ENCODE measurements at places on chromosomes 1 and 21.

- DNase-seq: no peak
Measured at GRCh38 chr21:35335951-35336446, 286.9 kb upstream of the RUNX1 start.

DNA sequence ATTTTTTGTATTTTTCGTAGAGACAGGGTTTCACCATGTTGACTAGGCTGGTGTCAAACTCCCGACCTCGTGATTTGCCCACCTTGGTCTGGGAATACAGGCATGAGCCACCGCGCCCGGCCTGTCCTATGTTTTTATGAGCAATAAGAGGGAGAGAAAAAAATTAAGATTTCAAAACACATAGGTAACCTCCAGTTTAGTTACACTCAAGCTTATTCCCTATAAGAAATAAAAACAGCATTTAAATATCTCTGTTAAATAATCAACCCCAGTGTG, 7.1 kb downstream of the RSBN1 start:
- DNase-seq: no peak

DNA sequence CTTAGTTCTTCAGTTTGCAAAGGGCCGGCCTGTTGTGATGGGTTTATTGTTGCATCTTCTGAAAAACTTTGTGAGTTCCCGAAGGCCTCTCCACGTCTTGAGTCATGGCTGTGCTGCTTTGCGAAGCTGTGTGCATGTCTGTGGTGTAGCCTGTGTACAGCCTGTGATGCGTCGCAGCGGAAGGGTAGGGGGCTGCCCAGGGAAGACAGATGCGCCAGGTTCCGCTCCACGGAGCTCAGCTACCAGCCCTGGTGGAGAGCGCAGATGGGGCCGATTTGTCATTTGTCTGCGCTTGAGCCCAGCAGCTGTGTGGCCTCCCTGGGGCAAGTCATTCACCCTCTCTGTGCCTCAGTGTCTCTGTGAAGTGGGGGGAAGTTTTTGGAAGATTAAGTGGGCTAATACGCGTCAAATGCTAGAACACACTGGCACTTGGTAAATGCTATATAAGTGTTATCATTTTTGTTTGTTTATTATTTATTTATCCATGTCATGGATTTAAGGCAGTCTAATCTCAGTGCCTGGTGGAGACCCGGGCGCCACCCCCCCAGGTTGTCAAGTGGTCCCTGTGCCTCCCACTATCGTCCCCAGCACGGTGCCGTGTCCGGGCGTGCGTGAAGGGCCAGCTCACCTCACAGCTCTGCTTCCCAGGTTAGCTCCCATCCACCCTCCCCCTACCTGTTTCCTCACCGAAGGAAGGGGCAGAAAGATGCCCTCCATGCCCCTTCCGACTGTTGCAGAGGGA, 8.4 kb downstream of the PDE9A start:
- no peak for DNase-seq

DNA sequence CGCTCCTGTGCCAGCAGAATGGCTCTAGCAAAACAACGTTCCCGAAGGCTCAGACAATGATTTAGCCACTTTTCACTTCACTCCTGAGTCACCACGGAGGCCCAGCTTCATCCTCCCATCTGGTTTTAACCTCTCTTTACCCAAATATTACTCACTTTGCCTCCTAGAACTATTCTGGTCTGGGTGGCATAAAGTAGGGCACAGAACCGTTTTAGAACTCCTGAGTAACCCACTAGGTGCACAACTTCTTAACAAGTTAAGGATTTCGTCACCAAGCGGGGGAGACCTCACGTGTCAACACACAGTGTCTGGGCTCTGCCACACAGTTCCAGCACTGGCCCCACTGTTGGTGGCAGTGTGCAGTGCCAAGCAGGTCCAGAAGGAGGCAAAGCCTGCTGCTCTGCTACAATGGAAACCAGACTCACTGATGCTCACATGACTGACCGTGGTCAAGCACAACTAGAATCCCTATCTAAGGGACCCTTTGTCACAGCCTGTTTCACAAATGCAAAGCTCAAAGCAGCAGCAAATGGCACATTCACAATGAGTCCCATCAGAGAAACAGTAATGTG, 121.7 kb downstream of the SIPA1L2 start:
- no peak for DNase-seq

DNA sequence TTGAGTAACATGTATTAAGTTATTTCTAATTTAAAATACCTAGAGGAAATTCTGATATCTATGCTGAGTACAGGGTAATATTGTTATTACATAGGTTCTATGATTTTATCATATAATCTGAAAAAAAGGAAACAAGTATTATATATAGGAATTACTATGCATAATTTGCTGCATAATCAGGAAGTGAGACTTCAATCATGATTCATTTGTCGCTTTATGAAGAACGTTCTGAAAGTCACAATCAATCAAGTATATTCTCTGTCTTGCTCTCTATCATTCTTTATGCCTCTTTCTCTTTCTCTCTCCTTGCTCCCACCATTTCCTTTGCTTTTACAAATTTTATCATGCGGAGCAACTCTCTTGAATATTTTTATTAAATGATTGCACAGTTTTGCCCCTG, 1130.3 kb downstream of the PLA2G4A start:
- no peak for DNase-seq

- DNase-seq: no peak
Measured at GRCh38 chr1:180674603-180675530, 43.0 kb downstream of the XPR1 start.

GRCh38 chr1:20220036-20220435, 33.7 kb upstream of the PLA2G2C start:
- DNase-seq: no peak

DNA sequence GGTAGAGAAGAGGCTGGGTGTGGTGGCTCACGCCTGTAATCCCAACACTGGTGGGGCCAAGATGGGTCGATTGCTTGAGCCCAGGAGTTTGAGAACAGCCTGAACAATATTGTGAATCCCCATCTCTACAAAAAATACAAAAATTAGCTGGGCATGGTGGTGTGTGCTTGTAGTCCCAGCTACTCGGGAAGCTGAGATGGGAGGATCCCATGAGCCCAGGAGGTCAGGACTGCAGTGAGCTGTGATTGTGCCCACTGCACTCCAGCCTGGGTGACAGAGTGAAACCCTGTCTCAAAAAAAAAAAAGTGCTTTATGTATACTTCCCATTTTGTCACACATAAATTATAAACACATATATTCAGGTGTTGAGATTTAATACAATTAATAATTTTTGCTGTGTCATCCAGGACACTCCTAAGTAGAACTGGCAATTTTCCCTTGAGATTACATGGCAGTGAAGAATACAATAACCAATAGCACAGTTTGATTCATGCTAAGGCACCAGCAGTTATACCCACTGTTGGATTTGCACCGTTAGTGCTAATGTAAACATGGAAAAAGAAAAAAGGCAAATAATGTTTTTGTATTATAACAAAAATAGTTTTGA, 15.5 kb downstream of the GABPB2 start:
- DNase-seq: no peak

- no peak for DNase-seq
Measured at GRCh38 chr1:169746550-169746949, 12.7 kb upstream of the SELE start.

- no peak for DNase-seq
Measured at GRCh38 chr1:216686860-216687766, 36.1 kb downstream of the ESRRG start.

DNA sequence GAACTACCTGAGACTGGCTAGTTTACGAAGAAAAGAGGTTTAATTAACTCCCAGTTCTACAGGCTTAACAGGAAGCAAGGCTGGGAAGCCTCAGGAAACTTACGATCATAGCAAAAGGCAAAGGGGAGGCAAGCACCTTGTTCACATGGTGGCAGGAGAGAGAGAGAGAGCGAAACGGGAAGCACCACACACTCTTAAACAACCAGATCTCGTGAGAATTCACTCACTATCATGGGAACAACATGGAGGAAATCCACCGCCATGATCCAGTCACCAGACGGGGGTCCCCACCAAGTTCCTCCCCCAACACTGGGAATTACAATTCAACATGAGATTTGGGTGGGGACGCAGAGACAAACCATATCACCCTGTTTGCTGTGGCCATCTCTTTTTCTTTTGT, 11.8 kb downstream of the MT1HL1 start:
- no peak for DNase-seq

DNA sequence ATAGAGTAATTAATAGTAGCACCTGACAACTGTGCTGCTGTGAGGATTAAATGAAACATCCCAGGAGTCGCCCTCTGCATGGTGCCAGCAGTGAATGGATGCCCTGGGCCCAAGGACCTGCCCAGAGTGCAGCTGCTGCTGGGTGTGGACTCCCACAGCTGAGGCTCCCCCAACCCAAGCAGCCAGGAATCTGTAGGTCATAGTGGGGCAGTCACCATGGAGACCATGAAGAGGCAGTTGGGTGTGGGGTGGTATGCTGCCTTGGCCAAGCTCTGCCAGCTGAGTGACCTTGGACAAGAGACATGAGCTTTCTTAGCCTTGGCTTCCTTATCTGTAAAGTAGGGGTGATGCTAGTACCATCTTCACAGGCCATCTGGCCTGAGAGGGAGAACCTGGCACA, 9.4 kb downstream of the OLIG2 start:
- DNase-seq: no peak

- DNase-seq: no peak
Measured at GRCh38 chr1:209341673-209342420, 241.7 kb upstream of the CAMK1G start.

DNA sequence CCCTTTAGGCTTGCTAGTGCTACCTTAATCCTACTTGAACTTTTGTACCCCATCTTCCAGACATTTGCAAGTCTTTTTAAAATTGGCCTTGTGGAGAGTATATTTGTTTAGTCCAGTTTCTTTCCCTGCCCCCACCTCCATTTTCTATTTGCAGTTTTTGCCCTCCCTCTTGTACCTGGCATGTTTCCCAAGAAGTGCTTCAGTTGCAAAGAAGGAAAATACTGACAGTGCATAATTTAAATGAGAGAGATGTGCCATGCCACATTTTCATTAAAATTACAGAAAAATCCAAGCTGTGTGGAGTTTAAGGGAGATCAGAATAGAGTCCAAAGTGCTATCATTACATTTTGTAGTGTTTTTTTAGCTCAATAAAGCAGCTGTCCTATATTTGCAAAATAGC, 150.0 kb upstream of the ADGRL2 start:
- DNase-seq: no peak

DNA sequence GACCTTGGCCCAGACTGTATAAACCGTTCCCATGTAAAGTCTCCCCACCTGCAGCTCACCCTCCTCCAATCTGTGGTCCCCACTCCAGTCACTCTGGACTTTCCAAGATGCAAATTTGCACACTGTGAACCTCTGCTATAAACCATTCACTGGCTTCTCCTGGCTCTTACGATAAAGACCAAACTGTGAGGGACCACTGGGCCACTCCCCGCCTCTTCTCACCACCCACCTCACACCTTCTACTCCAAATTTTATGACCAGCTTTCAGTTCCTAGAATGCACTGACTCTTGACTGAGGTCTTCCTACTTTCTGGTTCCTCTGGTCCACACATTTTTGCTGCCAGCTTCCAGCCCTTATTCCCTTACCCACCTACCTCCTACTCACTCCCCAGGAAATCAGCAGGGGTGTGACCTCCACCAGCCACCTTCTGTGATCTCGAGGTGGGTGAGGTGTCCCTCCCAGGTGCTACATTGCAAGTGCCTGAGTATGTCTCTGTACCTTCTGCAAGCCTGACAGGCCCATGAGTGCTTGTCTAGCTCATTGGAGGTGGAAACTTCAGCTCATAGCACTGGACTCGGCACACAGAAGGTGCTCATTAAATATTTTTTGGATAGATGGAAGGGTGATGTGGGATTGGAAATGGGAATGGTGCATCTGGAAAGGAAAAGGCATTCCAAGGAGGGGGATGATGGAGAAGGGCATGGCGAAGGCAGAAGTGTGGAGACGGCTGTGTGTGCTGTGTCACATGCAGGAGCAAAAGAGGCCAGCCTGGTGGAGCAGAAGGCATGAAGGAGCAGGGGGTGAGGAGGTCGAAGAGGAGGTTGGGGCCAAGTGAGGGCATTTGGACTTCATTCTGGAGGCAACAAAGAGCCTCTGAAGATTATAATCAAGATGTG, 15.6 kb upstream of the CSF1 start:
- no peak for DNase-seq

DNA sequence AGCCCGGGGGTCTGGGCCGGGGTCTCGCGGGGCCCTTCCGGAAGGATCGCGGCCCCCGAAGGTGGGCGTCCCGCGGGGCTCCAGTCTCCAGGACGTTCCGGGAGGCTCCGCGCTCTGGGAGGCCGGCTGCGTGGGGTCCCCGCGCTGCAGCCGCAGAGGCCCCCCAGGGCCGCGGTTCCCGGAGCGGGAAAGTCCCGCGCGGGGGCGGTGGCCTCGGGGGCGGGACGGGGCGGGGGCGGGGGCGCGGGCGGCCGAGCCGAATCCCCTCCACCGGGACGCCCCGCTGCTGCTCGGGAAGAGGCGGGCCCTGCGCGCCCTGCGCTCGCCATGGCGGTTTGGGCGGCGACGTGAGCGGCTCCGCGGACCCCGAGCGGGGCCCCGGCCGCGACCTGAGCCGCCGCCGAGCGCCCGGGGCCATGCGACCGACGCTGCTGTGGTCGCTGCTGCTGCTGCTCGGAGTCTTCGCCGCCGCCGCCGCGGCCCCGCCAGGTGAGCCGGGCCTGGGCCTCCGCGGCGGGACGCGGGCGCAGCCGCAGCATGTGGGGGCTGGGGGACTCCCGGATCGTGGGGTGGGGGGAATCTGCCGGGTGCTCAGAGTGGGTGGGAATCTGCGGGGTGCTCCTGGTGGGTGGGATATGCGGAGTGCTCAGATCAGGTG, at the start of gene IFNGR2:
IFNGR2 (plus strand) TSS at position 286 of the 658 bp plus-strand sequence; CDS start at position 417, 131 bp downstream.
- peak; percentile 54 for DNase-seq

DNA sequence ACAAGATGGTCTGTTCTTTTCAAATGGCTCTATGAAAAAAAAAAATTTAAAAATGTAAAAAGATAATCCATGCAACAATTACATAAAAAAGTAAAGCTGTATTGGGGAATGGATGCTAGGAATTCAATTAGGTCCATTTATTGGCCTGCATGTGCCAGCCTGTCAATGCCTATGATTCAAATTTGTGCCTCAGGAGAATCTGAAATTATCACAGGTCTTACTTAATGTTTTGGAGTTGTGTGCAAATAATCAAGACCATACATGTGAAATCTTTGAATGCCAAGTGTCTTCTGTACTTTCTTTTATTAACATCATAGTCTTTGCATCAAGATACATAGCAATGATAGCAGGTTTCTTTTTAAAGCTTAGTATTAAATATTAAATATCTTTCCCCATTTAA, 13.5 kb upstream of the KLHL12 start:
- DNase-seq: no peak

DNA sequence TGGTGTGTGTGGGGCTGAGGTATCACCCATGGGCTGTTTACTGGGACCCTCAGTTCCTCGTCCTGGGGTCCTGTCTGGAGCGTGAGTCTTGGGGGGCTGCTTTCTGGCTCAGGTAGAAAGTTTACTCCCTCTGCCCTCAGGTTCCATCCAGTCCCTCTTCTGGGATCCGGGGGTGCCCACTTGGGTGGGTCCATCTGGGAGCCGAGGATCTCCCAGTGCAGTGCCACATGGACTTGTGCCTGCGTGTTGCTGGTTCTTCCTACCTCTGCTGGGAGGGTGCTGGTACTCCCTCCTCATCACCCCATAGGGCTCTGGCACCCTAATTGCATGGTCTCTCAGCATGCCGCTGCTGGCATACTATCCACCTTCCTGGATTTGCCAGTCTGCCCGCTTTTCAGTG, 14.0 kb downstream of the SNAP47 start:
- no peak for DNase-seq

- DNase-seq: no peak
Measured at GRCh38 chr1:89720839-89721238, 87.9 kb downstream of the LRRC8C start.
